ENCODE measurements at places on chromosomes 13 and 19. TPM values are rescaled to one million over a fixed set of nuclear protein-coding genes. Genes with fewer than 3 reads are reported as not detected.

SLITRK5 gene
- 0.06 TPM for total RNA-seq

C13orf46 gene
- not detected for total RNA-seq

- no peaks in the 10 kb centered on the region for H3K36me3 ChIP-seq
- no peak overlapping the region for H3K4me3 ChIP-seq
- peaks cover 30% of the 10 kb centered on the region for H3K27me3 ChIP-seq
- DNase-seq: no peak
- H3K4me1 ChIP-seq: no peaks in the 10 kb centered on the region
- H3K27ac ChIP-seq: no peak overlapping the region
These were observed 7.8 kb upstream of the OPA3 start for GRCh38 chr19:45592366-45592765.

GPR183 gene
- total RNA-seq: 11.5 TPM

DNA sequence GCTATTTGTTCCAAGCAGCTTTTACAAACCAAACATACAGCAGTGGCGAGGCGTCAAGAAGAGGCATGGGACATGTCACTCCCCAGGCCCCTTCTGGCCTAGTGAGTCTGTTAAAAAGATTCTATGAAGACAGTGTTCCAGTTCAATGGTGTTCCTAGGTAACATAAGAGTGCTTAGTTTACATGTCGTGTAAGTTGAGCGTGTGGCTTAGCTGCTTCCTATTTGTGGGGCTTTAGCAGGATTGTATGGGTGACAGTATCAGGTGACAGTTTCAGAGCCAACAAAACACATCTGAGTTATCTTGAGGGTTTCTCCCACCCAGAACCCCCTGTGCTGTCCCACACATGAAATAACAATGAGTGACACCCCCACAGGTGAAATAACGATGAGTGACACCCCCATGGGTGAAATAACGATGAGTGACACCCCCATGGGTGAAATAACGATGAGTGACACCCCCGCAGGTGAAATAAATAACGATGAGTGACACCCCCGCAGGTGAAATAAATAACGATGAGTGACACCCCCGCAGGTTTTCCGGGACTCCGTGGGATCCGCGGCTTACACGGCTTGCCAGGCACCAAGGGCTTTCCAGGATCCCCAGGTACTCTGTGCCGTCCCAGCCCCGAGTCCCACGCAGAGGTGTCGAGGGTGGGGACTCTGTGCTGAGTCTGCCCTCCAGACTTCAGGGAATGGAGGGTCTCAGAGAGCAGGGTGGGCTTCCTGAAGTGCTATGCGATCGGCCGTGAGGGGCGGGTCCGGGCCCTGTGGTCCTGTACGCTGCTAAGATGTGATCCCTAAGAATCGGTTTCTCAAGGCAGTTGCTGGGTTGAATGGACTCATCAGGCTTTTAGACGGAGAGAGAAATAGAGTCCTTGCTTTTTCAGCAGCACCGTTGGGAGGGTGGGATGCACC is 68.6 kb downstream of the RAB20 start:
- no peak overlapping the region for H3K4me3 ChIP-seq
- no peak for DNase-seq
- no peaks in the 10 kb centered on the region for H3K4me1 ChIP-seq
- no peaks in the 10 kb centered on the region for H3K27me3 ChIP-seq

- H3K27ac ChIP-seq: no peak overlapping the region
- H3K4me1 ChIP-seq: no peaks in the 10 kb centered on the region
- no peak for DNase-seq
- H3K36me3 ChIP-seq: peaks cover 14% of the 10 kb centered on the region
- no peak overlapping the region for H3K4me3 ChIP-seq
These were observed 12.9 kb upstream of the USE1 start for GRCh38 chr19:17202249-17202648.

- no peaks in the 10 kb centered on the region for H3K27me3 ChIP-seq
- no peaks in the 10 kb centered on the region for H3K36me3 ChIP-seq
- no peaks in the 10 kb centered on the region for H3K4me1 ChIP-seq
- DNase-seq: no peak
These were observed 122.3 kb downstream of the ZDHHC20 start for GRCh38 chr13:21336609-21337349.

- no peak for DNase-seq
- peaks cover 7% of the 10 kb centered on the region for H3K36me3 ChIP-seq
- no peaks in the 10 kb centered on the region for H3K4me1 ChIP-seq
- H3K4me3 ChIP-seq: no peak overlapping the region
- no peaks in the 10 kb centered on the region for H3K27me3 ChIP-seq
These were observed 53.6 kb upstream of the KCTD4 start for GRCh38 chr13:45254396-45254795.

- no peaks in the 10 kb centered on the region for H3K27me3 ChIP-seq
- no peak overlapping the region for H3K27ac ChIP-seq
- no peak overlapping the region for H3K4me3 ChIP-seq
- DNase-seq: no peak
These were observed 31.5 kb upstream of the IRS2 start for GRCh38 chr13:109817591-109818535.

- no peak for DNase-seq
- H3K4me1 ChIP-seq: no peaks in the 10 kb centered on the region
- no peaks in the 10 kb centered on the region for H3K36me3 ChIP-seq
- H3K27me3 ChIP-seq: no peaks in the 10 kb centered on the region
- no peak overlapping the region for H3K4me3 ChIP-seq
- no peak overlapping the region for H3K27ac ChIP-seq
These were observed 1169.6 kb downstream of the EFNB2 start for GRCh38 chr13:105365831-105366230.

- H3K36me3 ChIP-seq: no peaks in the 10 kb centered on the region
- peaks cover 18% of the 10 kb centered on the region for H3K4me1 ChIP-seq
- no peak for DNase-seq
- H3K4me3 ChIP-seq: no peak overlapping the region
These were observed 137.5 kb downstream of the SLITRK6 start for GRCh38 chr13:85661675-85662074.

CRLF1 gene
- 0.69 TPM for total RNA-seq

DNA sequence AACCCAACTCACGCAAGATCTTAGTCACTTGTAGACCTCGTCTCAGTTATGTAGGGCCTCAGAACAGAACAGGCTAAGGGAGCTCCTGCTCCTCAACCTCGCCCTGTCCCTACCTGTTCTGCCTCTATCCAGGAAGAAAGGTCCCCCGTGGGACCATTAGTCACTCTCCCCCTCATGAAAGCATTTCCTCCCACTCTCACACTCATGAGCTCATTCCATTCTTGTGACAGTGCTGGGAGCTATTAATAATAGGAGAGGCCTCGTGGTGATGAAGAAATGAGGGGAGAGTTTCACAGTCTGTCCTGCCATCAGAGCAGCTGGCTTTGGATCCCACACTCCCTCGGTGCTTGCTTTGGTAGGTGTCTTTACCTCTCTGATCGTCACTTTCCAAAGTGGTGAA is 10.2 kb downstream of the PPP2R1A start:
- peak overlapping the region; percentile 68 for H3K27ac ChIP-seq
- no peaks in the 10 kb centered on the region for H3K27me3 ChIP-seq
- H3K4me1 ChIP-seq: no peaks in the 10 kb centered on the region
- DNase-seq: peak; percentile 77

- no peaks in the 10 kb centered on the region for H3K4me1 ChIP-seq
- H3K4me3 ChIP-seq: no peak overlapping the region
- no peaks in the 10 kb centered on the region for H3K27me3 ChIP-seq
These were observed 26.5 kb upstream of the FOXO1 start for GRCh38 chr13:40692946-40693345.

RDH8 gene
- total RNA-seq: not detected

- no peaks in the 10 kb centered on the region for H3K4me1 ChIP-seq
- no peak overlapping the region for H3K4me3 ChIP-seq
- DNase-seq: no peak
- peaks cover 26% of the 10 kb centered on the region for H3K27me3 ChIP-seq
- no peaks in the 10 kb centered on the region for H3K36me3 ChIP-seq
These were observed 259.0 kb downstream of the ITGBL1 start for GRCh38 chr13:101711307-101712025.

SHISA2 gene
- 26.1 TPM for total RNA-seq

DNA sequence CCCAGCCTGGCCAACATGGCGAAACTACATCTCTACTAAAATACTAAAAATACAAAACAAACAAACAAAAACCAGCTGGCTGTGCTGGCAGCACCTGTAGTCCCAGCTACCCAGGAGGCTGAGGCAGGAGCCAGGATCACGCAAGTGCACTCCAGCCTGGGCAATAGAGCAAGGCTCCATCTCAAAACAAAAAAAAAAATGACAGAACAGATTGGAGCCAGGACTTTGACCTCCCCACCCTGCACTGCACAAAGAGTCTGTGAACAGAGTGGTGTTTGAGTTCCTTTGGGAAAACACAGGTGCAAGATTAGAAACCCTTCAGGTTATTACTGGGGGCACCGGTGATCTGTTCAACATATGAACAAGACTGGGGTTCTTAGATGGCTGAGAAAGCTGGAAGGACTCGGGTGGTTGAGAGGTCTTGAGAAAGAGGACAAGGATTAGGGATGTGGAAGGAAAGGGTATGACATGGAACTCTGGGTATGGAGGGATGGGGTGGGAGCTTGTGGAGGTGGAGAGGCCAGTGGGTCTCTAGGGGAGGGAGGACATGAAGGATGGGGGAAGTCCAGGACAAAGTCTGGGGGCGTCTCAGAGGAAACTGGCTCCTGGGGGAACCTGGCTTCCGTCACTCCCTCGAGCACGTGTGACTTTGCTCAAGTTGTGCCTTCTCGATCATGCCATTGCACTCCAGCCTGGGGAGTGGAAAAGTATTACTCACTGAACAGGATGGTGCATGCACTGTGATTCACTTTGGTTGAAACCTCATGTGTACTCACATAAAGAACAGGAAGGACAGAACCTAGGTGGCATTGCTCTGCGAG is 25.9 kb downstream of the RCN3 start:
- H3K4me1 ChIP-seq: peaks cover 9% of the 10 kb centered on the region
- no peaks in the 10 kb centered on the region for H3K27me3 ChIP-seq
- no peak overlapping the region for H3K27ac ChIP-seq
- DNase-seq: no peak
- no peak overlapping the region for H3K4me3 ChIP-seq

- H3K4me1 ChIP-seq: peaks cover 15% of the 10 kb centered on the region
- no peak overlapping the region for H3K4me3 ChIP-seq
- H3K27ac ChIP-seq: no peak overlapping the region
- no peaks in the 10 kb centered on the region for H3K27me3 ChIP-seq
These were observed 21.4 kb upstream of the ERCC1 start for GRCh38 chr19:45445139-45445538.

- H3K27ac ChIP-seq: no peak overlapping the region
- H3K4me1 ChIP-seq: no peaks in the 10 kb centered on the region
- H3K4me3 ChIP-seq: no peak overlapping the region
- H3K27me3 ChIP-seq: no peaks in the 10 kb centered on the region
- H3K36me3 ChIP-seq: no peaks in the 10 kb centered on the region
These were observed 88.4 kb upstream of the IRS2 start for GRCh38 chr13:109874484-109875454.

DNA sequence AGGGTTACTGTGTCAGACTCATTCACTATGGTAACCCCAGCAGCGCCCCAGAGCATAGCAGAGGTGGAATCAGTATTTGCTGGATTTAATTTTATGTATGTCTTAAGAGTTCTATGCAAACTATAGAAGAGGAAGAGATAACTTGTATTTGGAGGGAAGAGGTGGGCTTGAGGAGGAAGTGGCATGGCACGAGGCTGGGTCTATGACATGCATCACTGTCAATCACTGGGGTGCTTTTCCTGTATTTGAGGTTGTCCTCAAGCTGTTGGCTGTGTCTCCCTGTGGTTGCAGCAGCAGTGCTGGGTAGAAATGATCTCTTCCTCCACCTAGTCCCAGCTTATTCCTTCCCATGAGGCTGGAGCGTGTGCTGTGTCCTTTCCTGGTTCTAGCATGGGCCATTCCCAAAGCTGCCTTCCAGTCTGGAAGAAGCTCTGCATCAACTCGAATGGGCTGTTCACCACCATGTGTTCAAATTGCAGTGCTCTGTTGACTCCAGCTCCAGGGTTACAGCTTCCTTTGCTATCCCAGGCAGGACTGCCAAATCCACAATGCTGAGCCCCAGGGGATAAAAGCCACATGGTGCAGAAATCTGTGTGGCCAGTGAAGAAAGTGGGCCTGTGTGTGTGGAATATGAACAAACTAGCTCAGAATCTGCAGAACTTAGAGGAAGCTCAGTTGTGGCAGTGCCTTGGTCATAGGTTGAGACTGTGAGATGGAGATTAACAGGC is 73.1 kb upstream of the MTIF3 start:
- H3K4me3 ChIP-seq: no peak overlapping the region
- H3K27me3 ChIP-seq: peaks cover 5% of the 10 kb centered on the region

- no peak overlapping the region for H3K4me3 ChIP-seq
- no peaks in the 10 kb centered on the region for H3K4me1 ChIP-seq
- no peaks in the 10 kb centered on the region for H3K36me3 ChIP-seq
- H3K27ac ChIP-seq: no peak overlapping the region
- H3K27me3 ChIP-seq: no peaks in the 10 kb centered on the region
- no peak for DNase-seq
These were observed 15.0 kb downstream of the IGLON5 start for GRCh38 chr19:51326216-51327065.

GRCh38 chr19:4067396-4068046 is 822 bp upstream of the ZBTB7A start:
- H3K36me3 ChIP-seq: no peaks in the 10 kb centered on the region
- peak overlapping the region; percentile 89 for H3K4me3 ChIP-seq
- peaks cover 3% of the 10 kb centered on the region for H3K4me1 ChIP-seq
- peaks cover 16% of the 10 kb centered on the region for H3K27me3 ChIP-seq
- peak; percentile 50 for DNase-seq

FSTL3 gene
- total RNA-seq: 44.4 TPM

- peak overlapping the region; percentile 74 for H3K27ac ChIP-seq
- peaks cover 50% of the 10 kb centered on the region for H3K4me1 ChIP-seq
- H3K4me3 ChIP-seq: no peak overlapping the region
These were observed 301.7 kb downstream of the NDFIP2 start for GRCh38 chr13:79782541-79783205.

CACNG7 gene
- total RNA-seq: 1.9 TPM

DNA sequence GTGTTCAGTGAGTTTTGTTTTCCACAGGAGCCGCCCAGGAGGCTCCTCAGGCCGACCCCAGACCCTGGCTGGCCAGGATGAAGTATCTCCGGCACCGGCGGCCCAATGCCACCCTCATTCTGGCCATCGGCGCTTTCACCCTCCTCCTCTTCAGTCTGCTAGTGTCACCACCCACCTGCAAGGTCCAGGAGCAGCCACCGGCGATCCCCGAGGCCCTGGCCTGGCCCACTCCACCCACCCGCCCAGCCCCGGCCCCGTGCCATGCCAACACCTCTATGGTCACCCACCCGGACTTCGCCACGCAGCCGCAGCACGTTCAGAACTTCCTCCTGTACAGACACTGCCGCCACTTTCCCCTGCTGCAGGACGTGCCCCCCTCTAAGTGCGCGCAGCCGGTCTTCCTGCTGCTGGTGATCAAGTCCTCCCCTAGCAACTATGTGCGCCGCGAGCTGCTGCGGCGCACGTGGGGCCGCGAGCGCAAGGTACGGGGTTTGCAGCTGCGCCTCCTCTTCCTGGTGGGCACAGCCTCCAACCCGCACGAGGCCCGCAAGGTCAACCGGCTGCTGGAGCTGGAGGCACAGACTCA is 12.9 kb downstream of the B3GNT3 start:
- H3K27me3 ChIP-seq: no peaks in the 10 kb centered on the region
- H3K36me3 ChIP-seq: no peaks in the 10 kb centered on the region
- no peak for DNase-seq
- no peaks in the 10 kb centered on the region for H3K4me1 ChIP-seq
- no peak overlapping the region for H3K4me3 ChIP-seq
- no peak overlapping the region for H3K27ac ChIP-seq

NCAN gene
- 0.36 TPM for total RNA-seq

GRCh38 chr13:39765801-39766463 is 110.5 kb downstream of the COG6 start:
- H3K4me1 ChIP-seq: no peaks in the 10 kb centered on the region
- H3K36me3 ChIP-seq: no peaks in the 10 kb centered on the region
- H3K27me3 ChIP-seq: no peaks in the 10 kb centered on the region

PEX11G gene
- 6.5 TPM for total RNA-seq

- no peaks in the 10 kb centered on the region for H3K4me1 ChIP-seq
- H3K27ac ChIP-seq: no peak overlapping the region
- H3K4me3 ChIP-seq: no peak overlapping the region
- peaks cover 42% of the 10 kb centered on the region for H3K36me3 ChIP-seq
- DNase-seq: no peak
These were observed 4.7 kb downstream of the CNOT3 start for GRCh38 chr19:54142166-54142780.

PGLYRP1 gene
- total RNA-seq: not detected

APOC1 gene
- 27.1 TPM for total RNA-seq

Data from cardiac muscle cell (in vitro differentiated cells and primary cell).